ENCODE measurements at places on chromosomes 1 and 21.
A peak's percentile ranks its signal among the peaks of the same experiment; 100 is the strongest.

DNA sequence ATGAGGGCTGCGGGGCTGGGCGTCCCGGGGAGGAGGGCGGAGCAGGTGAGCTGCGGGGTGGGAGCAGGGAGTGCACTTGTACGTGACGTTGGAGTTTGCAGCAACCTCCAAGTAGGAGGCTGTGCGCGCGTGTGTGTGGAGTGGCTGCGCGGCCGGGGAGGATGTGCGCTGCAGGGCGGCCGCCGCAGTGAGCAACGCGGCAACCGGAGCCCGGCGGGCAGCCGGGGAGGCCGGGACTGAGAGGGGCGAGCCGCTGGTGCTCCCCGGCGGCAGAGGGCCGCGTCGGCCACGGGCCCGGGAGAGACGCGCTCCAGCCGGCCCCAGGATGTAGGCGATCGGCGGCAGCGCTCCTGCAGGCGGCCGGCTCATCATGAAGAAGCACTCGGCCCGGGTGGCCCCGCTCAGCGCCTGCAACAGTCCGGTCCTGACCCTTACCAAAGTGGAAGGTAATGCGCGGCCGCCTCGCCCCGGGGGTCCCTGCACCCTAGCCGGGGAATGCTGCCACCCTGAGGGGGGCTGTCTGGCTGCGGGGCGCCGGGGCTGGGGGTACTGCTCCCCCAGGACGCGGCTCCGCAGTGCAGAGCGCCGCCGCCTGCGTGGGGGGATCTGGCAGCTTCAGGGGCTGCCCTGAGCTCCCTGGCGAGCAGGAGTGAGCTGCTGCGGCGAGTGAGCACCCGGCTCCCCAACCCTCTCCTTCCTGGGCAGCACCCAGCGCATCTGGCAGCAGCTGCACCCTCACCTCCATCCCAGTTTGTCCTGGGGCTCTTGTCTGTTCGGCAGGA lies 158.9 kb upstream of the COA6 start:
- DNase-seq, result peak; percentile 57

DNA sequence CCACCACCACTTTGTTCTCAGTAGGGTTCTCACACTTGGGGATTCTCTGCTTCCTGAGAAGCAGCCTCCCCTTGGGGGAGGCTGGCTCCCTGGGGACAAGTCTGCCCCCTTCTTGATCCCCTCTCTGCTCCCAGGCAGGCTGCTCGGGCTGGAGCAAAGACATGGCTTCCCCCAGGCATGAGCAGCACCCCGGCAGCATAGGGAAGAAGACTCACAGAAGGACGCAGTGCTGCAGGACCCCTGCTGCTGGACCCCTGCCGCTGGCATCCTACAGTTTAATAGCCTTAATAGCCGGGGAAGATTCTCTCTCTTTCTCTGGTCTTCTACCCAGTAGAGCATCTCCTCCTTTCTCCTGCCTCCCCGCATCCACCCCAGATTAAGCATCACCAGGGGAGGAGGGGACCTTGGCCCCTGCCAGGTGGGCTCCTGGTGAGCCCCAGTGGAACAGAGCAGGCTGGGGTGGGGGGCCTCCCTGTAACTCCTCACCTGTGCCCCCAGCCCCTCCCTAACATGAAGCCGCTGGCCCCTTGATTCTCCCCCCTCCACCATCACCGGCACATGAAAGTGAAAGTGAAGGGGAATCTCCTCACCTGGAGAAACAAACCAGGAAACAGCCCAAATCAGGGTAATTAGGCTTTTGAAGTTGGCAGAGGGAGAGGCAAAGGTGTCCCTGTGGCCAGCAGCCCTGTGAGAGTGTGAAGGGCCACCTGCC lies 2.5 kb downstream of the WNT3A start:
- no peak for DNase-seq

- peak; percentile 82 for DNase-seq
These were observed at the start of gene RAVER2 for GRCh38 chr1:64744492-64745180. TSS of gene RAVER2 (plus strand) at chr1:64745075. CDS start at chr1:64745173, 98 bp downstream.

GRCh38 chr1:111354584-111354983 lies 63.9 kb downstream of the CHIA start:
- DNase-seq, result no peak

DNA sequence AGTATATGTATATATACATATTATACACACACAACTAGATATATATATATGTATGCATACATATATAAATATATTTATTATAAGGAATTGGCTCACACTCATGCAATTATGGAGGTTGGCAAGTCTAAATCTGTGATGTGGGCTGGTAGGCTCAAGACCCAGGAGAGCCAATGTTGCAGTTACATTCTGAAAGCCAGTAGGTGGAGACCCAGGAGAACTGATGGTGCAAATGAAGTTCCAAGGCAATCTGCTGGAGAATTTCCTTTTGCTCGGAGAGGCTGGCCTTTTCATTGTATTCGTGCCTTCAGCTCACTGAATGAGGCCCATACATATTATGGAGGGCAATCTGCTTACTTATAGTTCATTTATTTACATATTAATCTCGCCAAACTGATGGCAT lies 9.4 kb downstream of the IVL start:
- no peak for DNase-seq

DNA sequence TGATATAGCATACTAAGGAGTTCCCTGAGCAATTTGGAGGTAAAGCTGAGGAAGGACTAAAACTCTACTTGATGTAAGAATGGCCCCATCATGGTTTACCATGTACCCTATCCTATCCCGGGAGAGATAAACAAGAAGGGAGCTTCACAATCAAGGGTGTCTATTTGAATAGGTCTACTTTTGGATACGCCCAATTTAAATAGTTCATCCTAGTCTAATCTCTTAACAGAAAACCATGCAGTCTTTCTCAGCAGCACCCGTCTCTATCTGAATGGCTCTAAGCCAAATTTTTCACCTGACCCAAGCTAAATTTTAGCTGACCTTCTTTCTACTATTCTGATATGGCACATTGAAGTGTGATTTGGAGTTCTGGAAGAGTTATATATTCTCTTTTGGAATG lies 122.0 kb downstream of the TNNI3K start:
- DNase-seq, result no peak

- no peak for DNase-seq
These were observed 28.7 kb downstream of the STYXL2 start for GRCh38 chr1:167122568-167122967.

- peak; percentile 4 for DNase-seq
These were observed 256.6 kb downstream of the CTH start for GRCh38 chr1:70667494-70668170.

DNA sequence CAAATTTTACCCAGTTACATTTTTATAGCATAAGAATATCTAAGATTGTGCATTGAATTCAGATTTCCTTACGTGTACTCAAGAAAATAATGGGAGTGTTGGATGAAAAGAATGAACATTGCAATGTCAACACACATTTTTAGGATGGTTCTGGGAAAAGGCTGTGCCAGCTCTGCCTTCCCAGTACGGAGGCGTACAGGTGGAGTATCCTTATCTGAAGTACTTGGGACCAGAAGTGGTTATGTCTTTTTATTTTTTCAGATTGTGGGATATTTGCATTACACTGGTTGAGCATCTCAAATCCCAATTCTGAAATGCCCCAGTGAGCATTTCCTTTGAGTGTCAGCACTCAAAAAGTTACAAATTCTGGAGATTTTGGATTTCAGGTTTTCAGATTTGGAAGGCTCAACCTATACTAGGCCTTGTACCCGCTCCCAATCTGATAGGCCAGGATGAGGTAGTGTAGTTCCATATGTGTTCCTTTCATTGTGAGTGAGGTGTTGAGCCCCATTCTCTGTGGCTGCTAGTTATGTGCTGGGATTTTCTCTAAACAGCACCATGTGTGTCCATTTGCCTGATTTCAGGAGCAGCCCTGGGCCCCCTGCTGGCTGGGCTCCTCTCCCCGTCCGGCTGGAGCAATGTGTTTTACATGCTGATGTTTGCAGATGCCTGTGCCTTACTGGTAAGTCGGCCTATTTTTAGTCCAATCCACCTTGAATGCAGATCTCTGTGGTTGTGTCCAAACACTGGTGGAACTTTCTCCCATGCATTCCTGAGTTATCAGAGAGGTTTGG lies 60.8 kb downstream of the SLC37A1 start:
- peak; percentile 47 for DNase-seq

Data from GM03348 (cell line).